Coronary artery (tissue), 2 donors: ENCODE measurements at places on chromosomes 12 and 14.
A peak's percentile ranks its signal among the peaks of the same experiment; 100 is the strongest.

- DNase-seq, result no peak
Observed at GRCh38 chr14:71698027-71698426, 234.2 kb upstream of the RGS6 start.

DNA sequence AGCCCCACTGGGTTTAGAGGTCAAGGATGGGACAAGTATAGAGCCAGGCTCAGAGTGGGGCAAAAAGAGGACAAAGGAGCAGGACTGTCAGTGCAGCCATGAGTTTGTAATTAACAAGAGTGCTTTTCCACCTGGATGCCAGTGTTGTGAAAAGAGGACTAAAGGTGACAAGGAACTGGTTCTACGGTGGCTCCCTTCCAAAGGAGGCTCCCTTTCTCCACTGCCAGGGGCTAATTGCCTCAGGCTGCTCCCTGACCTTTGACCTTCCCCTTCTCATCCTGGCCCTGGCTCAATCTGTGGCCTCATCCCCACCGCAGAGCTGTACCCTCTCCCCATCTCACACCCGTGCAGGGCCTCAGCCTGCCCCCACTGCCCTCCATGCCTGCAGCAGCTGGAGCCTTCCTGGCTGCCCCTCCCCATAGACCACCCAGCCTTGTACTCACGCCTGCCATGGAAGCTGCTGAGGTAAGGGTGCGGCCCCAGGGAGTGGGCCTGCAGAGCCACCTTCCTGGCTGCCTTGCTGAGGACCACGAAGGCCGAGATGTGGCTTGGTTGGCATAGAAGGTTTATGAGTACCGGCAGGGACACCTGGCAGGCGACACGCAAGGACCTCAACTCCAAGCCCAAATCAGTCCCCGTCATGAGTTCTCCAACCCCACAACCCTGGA lies 24.8 kb upstream of the FKBP4 start:
- no peak for DNase-seq

GRCh38 chr12:117430246-117430645 lies 68.8 kb upstream of the NOS1 start:
- no peak for DNase-seq

GRCh38 chr12:112346194-112346593 lies 36.0 kb downstream of the HECTD4 start:
- DNase-seq, result no peak

- peak; percentile 35 for DNase-seq
Observed at GRCh38 chr12:131674373-131674772, 36.5 kb upstream of the SFSWAP start.

DNA sequence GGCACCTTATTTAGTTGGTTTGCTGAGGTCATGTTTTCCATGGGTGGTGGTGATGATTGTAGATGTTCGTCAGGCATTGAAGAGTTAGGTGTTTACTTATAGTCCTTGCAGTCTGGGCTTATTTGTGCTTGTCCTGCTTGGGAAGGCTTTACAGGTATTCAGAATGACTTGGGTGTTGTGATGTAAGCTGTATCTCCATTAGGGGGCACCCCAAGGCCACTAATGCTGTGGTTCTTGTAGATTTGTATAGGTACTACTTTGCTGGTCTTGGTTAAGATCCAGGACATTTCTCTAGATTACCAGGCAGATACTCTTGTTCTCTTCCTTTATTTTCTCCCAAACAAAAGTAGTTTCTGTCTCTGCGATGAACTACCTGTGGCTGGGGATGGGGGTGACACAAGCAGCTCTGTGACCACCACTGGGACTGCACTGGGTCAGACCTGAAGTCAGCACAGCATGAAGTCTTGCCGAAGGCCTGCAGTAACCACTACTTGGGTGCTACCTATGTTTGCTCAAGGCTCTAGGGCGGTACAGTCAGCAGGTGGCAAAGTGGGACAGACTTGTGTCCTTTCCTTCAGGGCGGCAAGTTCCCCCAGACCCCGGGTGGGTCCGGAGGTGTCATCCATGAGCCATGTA lies 35.8 kb upstream of the FBXO33 start:
- DNase-seq, result no peak

DNA sequence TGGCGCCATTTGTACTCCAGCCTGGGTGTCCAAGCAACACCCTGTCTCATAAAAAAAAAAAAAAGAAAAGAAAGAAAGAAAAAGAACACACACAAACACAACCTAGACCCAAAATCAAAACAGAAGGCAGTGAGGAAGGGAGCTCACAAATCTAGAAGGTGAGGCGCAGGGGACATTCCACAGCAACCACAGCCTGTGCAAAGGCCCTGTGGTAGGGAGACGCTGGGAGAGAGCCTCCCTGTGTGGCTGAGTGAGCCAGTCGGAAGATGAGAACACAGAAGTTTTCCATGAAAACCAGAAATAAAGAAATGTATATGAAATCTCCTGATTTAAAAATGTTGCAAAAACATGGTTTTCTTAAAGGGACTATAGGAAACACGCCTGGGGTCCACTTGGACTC lies 44.6 kb downstream of the SCARB1 start:
- DNase-seq, result no peak

GRCh38 chr14:39267608-39268005 lies 33.9 kb downstream of the MIA2 start:
- no peak for DNase-seq

DNA sequence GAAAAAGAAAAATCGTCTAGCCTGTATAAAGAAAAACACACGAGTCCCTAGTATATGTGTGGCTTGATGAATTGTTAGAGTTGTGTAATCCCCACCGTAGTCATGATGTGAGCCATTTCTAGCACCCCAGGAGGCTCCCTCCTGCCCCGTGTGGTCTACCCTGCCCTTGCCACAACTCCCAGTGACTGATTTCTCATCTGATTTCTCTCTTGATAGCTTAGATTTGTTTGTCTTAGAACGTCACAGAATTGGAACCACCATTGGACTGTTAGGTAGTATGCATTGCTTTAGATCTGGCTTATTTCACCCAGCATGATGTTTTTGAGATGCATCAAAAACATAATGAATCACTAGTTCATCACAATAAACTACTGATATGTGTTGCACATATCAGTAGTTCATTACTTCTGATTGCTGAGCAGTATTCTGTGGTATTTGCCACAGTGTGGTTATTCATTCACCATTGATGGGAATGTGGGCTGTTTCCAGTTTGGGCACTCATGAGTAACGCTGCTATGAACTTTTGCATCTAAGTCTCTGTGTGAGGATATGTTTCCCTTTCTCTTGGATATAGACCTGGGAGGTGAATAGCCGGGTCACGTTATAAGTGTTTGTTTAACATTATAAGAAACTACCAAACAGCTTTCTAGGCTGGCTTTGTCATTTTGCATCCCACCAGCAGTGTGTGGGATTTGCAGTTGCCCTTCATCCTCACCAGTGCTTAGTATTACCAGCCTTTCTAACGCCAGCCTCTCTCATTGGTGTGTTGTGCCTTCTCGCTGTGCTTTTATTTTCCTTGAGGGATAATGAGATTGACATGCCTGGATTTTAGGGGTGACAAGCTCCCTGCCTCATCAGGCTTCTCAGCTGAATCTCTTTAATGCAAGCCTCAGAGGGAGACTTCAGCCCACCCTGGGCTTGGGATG lies 31.9 kb upstream of the NCOR2 start:
- no peak for DNase-seq

GRCh38 chr14:24840204-24840893 lies 206.4 kb upstream of the GZMB start:
- no peak for DNase-seq

DNA sequence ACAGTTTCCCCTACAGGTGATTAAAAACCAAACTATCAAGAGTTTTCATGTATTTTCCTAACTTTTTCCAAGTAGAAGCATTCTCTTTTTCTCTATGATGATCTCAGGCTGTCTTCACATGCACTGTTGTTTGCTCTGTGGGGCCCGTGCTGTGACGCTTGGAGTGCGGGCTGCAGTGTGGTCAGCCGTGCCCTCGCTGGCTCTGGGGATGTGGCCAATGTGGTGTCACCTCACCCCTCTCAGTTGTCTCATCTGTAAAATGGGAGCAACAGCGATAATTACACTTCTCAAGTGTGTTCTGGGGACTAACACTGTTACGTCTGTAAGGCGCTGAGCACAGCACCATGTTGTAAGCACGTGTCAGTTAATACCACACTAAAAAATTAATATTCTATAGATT lies 28.6 kb downstream of the DDX51 start:
- DNase-seq, result no peak
